ENCODE measurements at places on chromosomes 12 and 14.

- DNase-seq: no peak
These were observed 508 bp downstream of the HNRNPC start for GRCh38 chr14:21268617-21269251.

- no peak for DNase-seq
These were observed 697 bp upstream of the DNAJC14 start for GRCh38 chr12:55829967-55830600.

DNA sequence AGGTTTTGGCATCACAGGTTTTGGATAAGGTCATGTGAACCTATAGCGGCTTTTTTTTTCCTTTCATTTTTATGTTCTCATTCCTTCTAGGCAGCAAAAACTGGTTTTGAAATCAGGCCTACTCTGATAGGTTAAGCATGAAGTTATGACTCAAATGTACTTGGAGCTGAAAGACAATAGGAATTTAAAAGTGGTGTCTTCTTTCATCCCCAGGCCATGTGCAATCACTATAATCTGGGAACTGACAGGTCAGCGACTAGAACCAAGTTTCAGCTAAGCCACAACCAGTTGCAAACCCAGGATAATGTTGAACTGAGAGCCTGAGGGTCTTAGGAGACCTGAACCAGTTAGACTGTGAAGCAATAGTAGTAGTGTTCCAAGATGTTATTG lies 74.3 kb downstream of the ANO6 start:
- DNase-seq: no peak

- no peak for DNase-seq
These were observed 14.7 kb downstream of the NOC4L start for GRCh38 chr12:132158677-132159554.

GRCh38 chr12:54032086-54032619 lies 697 bp upstream of the HOXC5 start:
- DNase-seq: no peak

- no peak for DNase-seq
These were observed 678.2 kb downstream of the NRXN3 start for GRCh38 chr14:78848234-78848820.

GRCh38 chr14:89399157-89399556 lies 17.9 kb downstream of the FOXN3 start:
- DNase-seq: no peak

- DNase-seq: no peak
These were observed 313.1 kb upstream of the GARIN6 start for GRCh38 chr12:99334285-99335056.

- DNase-seq: no peak
These were observed 3.7 kb downstream of the SUSD6 start for GRCh38 chr14:69615121-69615495.

- DNase-seq: no peak
These were observed 22.2 kb downstream of the TMEM233 start for GRCh38 chr12:119615518-119616475.

- DNase-seq: no peak
These were observed 24.0 kb downstream of the CLECL1 start for GRCh38 chr12:9708853-9709252.

DNA sequence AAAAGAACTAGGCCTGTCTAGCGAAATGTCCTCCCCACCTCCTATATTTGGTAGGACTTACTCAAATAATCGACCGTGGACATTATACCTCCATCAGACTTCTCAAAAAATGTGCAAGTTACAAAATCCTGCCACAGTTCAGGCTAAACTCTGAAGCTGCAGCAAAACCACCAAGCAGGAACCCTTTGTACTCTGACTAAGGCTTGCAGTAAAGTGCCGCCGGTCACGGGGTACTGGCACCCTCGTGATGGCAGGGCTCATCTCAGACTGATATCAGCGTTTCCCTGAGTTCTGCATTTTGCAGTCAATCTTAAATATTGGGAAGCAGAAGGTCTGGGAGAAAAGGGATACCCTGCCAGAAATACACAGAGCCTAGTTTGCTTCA lies 17.1 kb downstream of the SLC11A2 start:
- no peak for DNase-seq

DNA sequence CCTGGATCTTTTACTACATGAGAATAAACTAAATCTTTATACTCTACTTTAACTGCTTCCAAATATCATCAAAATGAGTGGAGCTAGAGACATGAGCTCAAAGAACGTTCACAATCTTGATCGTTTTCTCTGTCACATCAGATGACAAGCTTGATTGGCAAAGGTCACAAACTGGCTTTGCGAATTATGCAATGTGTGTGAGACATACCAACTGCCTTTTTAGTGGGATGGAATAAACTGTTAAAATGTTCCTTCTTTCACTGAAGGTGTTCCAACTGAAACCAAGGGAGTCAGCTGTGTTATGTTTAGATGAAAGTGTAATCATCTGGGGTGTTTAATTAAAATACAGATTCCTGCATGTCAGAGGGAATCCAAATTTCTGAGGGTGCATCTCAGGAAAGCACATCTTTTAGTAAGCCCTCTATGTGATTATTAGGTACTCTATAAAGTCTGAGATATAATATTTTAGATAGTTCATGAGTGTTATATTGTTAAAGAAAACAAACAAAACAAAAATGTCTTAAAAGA lies 21.9 kb downstream of the KITLG start:
- DNase-seq: no peak

DNA sequence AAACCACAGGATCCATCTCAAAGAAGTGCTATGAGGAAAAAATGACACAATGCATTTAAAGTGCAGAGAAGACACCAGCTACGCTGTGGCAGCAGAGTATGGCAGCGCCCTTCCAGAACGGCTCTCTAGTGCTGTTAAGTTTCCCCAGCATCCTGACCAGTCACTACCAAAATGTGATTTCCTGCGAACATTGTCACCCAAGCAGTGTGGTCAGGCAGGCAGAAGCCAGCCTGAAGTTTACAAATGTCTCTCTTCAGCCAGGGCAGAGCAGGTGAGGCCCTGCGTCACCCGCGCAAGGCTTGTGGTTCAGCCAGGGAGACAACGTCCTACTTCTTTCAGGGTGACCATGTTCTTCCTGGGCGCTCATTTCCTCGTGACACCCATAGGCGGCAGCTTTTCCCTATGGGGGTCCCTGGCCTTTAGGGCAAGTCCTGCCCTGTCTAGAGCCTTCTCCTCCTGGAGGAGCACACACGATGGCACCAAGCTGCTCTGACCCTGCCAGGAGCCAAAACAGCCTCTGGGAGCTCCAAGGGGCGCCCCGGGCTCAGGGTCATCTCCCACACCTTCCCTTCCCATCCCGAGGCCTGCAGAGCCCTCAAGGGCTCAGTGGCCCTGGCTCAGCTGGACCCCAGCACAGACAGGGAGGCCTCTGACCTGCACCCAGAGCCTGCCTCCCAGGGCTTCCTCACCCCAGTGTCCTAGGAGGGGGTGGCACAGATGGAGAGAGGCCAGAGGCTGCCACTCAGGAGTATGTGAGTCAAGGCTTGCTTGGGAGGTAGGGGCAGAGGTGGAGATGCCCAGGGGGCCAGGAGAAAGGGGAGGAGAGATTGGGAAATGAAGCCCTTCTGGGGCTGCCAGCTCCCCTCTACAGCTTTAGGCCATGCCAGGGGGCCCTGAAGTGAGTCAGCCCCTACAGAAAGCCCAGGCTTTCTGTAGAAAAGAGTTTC lies 41.9 kb downstream of the PSMA6 start:
- DNase-seq: no peak

DNA sequence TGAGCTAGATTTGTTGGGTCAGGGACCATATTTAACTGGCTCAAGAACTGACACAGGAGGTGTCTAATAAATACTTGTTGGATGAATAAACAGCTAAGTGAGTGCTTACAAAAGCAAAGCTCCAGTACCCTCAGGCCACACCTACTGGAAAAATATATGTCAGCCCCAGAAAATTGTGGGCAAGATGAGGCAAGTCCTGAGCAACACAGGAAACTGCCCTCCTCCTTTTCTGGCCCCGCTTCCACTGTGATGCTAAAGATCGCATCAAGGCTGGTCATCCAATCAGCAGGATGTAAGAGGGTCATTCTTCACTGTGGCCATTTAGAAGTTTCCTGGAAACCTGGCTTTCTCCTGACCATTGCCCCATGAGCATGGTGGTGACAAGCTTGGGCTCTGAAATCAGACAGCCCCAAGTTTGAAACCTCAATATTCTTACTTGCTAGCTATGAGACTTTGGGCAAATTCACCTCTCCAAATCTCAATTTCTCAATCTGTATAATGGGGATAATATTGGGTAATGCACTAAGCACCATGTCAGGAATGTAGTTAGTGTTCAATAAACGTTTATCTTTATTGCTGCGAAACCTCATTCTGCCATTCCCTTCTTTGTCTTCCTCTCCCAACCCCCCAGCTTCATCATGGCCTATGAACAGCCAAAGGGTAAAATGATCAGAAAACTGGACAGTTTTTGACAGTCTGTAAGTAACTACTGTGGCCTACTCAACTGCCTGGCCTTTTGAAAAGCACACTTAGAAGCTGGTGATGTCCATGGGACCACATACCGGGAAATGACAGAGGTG lies 139.3 kb upstream of the PZP start:
- DNase-seq: no peak

DNA sequence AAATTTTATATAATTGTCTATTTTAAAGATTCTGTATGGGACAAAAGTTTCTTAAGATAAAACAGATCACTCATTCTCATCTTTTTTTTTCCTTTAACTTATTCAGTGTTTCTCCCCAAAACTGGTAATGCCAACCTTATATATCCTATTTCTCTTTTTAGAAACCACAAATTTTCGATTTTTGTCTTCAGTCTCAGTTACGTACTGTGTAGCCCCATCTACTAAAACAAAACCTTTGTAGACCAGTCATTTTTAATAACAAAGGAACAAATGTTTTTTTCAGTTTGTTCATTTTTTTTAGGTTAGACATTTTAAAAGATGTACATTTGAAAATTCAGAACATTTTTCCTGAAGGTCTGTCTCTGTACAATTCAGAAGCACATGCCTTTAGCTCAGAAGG lies 18.2 kb downstream of the PNMA1 start:
- DNase-seq: no peak

GRCh38 chr12:563787-564298 lies 99.4 kb downstream of the NINJ2 start:
- DNase-seq: no peak

GRCh38 chr14:100031506-100032281 lies 33.5 kb upstream of the EVL start:
- no peak for DNase-seq

- no peak for DNase-seq
These were observed 43.1 kb downstream of the SOX5 start for GRCh38 chr12:23906329-23906728.

Data from activated CD4-positive, CD25-positive, alpha-beta regulatory T cell (primary cell).